ENCODE measurements at places on chromosomes 4 and X.

DNA sequence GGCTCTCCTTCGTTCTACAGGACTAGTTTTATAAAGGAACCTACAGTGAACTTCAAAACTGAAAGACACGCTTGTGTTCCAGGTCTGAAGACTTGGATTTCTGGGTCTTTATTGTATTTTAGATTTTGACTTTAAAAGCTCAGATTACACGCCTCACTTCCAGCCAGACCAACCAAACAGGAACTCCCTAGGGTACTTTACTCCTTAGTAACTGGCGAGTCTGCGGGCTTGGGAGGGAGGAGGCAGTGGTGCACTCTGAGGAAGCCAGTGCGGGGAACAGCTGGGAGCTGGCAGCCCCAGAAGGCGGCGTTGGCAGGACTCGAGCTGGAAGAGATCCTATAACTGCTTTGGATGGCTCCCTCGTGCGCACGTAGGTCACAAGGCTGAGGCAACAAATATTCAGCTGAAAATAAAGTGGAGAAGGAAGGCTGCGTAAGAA is 391 bp upstream of the PHKA1 start:
- no peak for DNase-seq

DNA sequence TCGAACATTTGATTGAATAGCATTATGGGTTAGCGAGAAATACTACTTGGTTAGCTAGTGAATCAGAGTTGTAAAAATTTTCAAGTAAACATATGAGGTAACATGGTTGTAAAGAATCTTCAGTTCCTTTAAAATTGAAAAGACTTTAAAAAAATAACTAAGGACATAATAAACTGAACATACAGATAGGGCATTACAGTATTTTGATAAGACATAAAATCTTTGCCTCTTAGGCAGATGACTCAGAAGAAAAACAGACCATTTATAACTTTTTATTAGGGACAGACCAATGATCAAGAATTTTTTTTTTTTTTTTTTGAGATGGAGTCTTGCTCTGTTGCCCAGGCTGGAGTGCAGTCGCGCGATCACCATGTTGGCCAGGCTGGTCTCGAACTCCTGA is 43.1 kb downstream of the PNMA5 start:
- DNase-seq = no peak

DNA sequence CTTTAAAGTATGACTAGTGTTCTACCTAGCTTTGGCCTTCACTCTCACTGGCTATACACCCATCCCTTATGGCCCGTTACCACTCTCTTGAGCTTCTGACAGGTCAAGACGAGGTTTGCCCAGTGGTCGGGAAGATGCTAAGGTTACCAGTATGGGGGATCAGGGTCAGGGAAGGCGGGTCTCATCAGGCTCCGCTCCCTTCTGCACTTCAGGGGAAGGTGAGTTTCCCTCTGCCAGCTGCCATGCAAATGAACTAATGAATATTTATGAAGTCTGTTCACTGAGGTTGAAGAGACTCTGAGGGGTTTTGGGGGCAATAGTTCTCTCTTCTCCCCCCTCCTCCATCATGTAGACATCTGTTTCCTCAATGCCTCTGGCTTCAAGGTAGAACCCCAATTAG is 6.6 kb downstream of the EFNB1 start:
- DNase-seq = no peak

DNA sequence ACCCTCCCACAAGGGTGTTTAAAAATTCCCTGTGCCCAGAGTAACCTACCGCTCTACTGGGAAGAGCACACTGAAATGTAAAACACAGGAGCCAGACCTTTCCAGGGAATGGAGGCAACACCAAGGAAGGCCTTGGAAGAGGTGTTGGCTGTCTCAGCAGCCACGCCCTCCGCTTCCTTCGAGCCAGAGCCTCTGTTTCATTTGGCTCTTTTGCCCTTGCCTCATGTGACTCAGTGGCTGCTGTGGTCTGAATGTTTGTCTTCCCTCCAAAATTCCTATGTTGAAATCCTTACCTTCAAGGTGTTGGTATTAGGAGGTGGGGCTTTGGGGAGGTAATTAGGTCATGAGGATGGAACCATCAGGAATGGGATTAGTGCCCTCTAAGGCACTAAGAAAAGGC is 11.3 kb downstream of the SCD5 start:
- DNase-seq = no peak

- no peak for DNase-seq
These were observed 131.0 kb upstream of the LDB2 start for GRCh38 chr4:17029432-17029831.

- no peak for DNase-seq
These were observed 281.2 kb upstream of the DIAPH2 start for GRCh38 chrX:96403446-96403845.
